GM04504 (cell line): ENCODE measurements at places on chromosomes 4 and X.
A peak's percentile ranks its signal among the peaks of the same experiment; 100 is the strongest.

GRCh38 chr4:22334155-22334554 is 181.7 kb downstream of the ADGRA3 start:
- DNase-seq: no peak

GRCh38 chrX:85052636-85053343 is 49.1 kb downstream of the APOOL start:
- peak; percentile 44 for DNase-seq

GRCh38 chr4:149999485-150000074 is 78.7 kb upstream of the DCLK2 start:
- DNase-seq: peak; percentile 58

DNA sequence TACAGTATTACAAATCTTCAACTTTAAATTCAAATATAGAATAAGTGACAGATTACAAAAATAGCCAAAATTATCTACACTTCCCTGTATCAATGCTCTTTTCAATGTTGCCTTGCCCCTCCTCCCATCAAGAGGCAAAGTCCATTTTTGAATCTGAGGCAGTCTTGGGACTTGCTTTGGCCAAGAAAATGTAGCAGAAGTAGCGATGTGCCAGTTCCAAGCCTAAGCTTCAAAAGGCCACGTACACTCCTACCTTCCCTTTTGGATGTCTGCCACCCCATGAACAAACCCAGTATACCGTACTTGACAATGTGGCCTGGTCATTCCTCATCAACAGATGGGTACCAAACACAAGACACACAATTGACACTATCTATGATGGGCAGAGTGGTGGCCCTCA is 24.1 kb downstream of the SEC24D start:
- no peak for DNase-seq

DNA sequence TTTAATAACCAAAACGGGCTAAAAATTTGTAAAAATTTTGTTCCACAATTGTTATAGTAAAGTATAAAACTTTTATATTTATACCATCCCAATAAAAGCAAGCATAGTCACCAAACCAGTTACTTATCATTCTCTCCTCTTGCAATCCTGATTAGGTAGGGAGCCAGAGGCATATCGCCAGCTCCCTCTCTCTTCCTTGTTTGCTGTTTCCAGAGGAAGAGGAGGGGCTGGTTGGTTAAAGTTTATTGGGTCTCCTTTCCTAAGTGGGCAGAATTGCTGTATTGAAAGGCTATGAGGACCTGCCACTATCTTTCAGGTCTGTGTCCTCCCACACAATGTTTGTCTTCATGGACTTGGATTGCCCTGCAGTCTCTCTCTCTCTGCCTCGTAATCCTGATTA is 29.6 kb upstream of the BBS12 start:
- DNase-seq: no peak

GRCh38 chr4:78625073-78625472 is 73.5 kb downstream of the ANXA3 start:
- DNase-seq: no peak

DNA sequence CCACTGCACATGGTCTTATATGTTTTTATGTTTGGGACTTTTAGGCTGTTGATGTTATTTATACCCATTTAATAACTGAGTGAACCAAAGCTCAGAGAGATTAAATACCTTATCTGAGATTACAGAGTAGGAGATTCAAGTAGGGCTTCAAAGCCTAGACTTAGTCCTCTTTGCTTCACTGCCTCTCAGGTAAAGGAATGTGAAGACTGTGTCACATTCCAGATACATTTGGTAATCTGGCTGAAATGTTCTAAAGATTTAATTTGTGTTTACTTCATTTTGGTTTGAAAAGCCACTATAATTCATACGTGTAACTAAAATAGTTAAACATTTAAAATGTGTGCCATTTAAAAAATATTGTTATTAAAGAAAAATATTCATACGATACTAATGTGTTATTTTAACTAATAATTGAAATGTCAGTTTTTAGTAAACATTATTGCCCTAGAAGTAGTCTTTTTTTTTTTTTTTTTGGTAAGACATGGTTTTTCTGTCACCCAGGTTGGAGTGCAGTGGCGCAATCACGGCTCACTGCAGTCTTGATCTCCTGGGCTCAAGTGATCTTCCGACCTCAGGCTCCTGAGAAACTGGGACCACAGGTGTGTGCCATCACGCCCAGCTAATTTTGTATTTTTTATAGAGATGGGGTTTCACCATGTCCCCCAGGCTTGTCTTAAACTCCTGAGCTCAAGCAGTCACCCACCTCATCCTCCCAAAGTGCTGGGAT is 54.3 kb downstream of the WWC2 start:
- no peak for DNase-seq

DNA sequence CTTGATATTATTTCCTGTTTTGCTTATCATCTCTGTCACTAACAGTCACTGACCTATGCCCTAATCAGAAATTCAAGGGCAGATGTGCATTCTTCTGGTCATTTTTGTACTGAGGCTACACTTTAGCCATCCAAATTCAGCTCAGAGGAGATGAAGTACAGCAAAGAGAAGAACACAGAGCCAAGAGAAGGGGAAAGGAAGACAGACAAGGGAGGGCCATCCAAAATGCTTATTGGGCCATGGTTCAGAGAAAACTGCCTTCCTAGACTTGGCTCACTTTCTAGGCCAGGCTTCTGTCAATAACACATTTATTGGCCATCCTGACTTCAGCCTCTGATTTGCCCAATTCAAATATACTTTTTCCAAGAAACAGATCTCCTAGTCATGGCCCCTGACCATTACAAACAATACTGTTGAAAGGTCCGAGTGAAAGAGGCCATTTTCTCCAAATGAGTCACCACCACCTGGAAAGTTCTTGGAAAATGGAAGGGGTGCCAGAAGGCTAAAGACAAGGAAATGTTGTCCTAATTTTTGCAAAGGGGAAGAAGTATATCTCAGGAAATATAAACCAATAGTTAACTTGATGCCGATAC is 56.4 kb downstream of the DCX start:
- no peak for DNase-seq

GRCh38 chr4:32826169-32826568 is 2106.0 kb downstream of the PCDH7 start:
- no peak for DNase-seq

- peak; percentile 94 for DNase-seq
These were observed at the start of gene APBB2 for GRCh38 chr4:41214136-41214824. Gene APBB2, minus strand, starts transcription at chr4:41214542. Its CDS starts 181,288 bp downstream, at chr4:41033254.

DNA sequence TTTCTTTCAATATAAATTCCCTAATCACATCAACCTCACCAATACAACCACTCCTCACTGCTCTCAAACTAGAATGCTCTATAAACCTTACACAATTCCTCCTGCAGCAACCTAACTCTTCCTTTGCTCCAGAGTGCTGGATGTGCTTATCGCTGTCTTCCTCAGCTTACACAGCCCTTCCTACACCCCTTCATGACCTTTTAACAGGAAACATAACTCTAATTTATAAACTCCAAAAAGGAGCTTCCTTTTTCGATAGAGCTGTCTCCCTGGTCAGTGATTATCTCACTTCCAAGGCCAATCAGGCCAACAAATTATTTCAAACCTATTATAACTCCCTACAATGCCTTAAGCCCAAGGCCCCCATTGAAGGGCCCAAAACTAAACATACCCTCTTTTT is 78.8 kb downstream of the COQ2 start:
- DNase-seq: no peak

DNA sequence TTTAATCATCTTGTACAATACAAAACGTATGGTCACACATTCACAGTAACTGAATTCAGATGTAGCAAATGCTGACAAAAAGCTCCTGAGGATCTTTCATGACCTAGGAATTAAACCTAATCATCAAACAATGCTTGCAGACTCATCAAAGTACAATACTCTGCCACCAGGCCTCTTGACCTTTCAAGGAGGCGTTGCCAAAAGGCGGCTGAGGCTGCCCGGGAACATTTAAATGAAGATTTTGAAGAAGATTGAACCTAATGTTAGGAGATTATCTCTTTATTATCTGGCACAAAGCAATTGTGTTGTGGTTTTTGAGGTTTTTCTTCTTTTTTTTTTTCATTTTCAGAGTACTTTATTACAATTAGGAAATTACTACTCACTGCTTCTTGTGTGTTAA is 340.5 kb downstream of the GALNTL6 start:
- DNase-seq: no peak

DNA sequence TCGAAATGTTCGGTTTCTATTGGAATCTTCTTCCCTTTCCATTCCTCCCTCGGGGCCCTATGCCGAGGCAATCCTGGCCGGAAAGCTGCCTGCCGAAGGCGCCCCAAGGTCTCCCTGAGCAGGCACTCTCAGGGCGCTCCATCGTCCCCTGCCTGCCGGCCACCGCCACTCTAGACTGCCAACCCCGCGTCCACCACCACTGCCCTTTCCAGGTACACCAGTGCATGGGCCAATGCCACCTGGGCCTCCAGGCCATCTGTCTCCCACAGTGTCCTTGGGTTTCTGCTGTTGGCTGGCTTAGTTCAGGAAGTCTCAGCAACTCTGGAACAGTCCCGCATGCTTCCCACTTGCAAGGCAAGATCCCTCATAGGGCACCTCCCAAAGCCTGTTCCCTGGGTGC is 14.6 kb downstream of the CTAG1A start:
- DNase-seq: no peak

DNA sequence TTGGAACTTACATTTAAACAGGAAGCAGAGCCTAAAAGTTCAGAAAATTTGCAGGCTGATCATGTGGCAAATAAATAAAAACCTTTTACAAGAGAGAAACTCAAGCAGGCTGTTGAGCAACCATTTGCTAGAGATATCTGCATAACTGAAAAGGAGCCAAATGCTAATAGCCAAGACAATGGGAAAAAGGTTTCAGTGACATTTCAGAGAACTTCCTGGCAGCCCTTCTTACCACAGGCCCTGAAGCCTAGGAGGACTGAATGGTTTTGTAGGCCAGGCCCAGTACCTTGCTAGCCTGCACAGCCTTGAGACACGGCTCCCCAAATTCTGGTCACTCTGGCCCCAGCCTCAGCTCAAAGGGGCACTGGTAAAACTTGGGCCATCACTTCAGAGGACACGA is 945.1 kb downstream of the ADGRL3 start:
- no peak for DNase-seq
